ENCODE measurements at places on chromosomes 11 and 22. TPM values are rescaled to one million over a fixed set of nuclear protein-coding genes. Genes with fewer than 3 reads are reported as not detected.

GRCh38 chr11:123822599-123822998 lies 16.4 kb upstream of the OR6M1 start:
- no peak for DNase-seq
- no peak overlapping the region for H3K4me3 ChIP-seq
- no peaks in the 10 kb centered on the region for H3K27me3 ChIP-seq
- H3K27ac ChIP-seq = peak overlapping the region; percentile 53
- H3K4me1 ChIP-seq = no peaks in the 10 kb centered on the region
- no peaks in the 10 kb centered on the region for H3K36me3 ChIP-seq

Gene INS
- total RNA-seq = not detected

- H3K36me3 ChIP-seq = no peaks in the 10 kb centered on the region
- H3K4me3 ChIP-seq = no peak overlapping the region
- DNase-seq = peak; percentile 41
- H3K27me3 ChIP-seq = no peaks in the 10 kb centered on the region
Observed at GRCh38 chr11:71282581-71283351, 30.4 kb upstream of the SHANK2 start.

Gene RGL4
- not detected for total RNA-seq

- peak; percentile 11 for DNase-seq
- no peak overlapping the region for H3K27ac ChIP-seq
- no peaks in the 10 kb centered on the region for H3K4me1 ChIP-seq
- no peaks in the 10 kb centered on the region for H3K36me3 ChIP-seq
- no peak overlapping the region for H3K4me3 ChIP-seq
Observed at GRCh38 chr11:111097191-111097590, 148.3 kb upstream of the POU2AF2 start.

Gene ACR
- not detected for total RNA-seq

Gene SOX10
- total RNA-seq = 1.2 TPM

DNA sequence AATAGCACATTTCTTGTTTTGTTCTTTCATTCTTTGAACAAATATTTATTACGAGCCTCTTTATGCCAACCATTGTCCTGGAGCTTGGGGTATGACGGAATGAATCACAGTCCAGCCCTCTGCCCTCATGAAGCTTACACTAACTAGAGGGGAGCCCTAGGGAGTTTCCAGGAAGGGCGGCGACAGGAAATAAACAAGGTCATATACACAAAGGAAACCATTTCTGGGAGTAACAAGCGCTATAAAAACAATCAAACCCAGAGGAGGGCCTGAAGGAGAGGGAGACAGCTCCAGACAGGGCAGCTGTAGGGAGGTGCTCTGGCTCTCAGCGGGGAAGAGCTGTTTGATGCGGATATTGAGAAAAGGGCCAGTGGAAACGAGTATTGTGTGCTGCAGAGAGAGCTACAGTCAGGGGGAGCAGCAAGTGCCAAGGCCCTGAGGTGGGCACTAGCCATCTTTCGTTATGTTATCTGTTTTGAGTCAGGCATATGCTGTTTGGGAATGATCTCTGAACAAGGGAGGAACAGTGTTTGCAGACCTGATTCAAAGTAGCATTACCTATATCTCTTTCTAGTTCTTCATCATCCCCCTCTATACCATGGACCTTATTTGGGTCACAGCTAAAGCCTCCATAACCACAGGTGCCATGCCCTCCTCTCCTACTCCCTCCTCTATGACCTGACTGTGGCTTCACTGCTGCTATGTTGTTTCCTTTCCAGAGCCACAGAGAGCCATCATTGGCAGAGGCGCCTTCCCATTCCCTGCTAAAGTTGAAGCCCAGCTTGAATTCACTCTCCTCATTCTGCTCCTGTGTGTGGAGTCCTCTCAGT lies 15.3 kb upstream of the ZBTB16 start:
- peak overlapping the region; percentile 64 for H3K27ac ChIP-seq
- peaks cover 21% of the 10 kb centered on the region for H3K4me1 ChIP-seq
- H3K4me3 ChIP-seq = no peak overlapping the region
- H3K27me3 ChIP-seq = no peaks in the 10 kb centered on the region

GRCh38 chr11:84714316-84714780 lies 912.8 kb downstream of the DLG2 start:
- no peaks in the 10 kb centered on the region for H3K4me1 ChIP-seq
- H3K4me3 ChIP-seq = no peak overlapping the region
- DNase-seq = peak; percentile 65
- no peaks in the 10 kb centered on the region for H3K27me3 ChIP-seq
- no peak overlapping the region for H3K27ac ChIP-seq

DNA sequence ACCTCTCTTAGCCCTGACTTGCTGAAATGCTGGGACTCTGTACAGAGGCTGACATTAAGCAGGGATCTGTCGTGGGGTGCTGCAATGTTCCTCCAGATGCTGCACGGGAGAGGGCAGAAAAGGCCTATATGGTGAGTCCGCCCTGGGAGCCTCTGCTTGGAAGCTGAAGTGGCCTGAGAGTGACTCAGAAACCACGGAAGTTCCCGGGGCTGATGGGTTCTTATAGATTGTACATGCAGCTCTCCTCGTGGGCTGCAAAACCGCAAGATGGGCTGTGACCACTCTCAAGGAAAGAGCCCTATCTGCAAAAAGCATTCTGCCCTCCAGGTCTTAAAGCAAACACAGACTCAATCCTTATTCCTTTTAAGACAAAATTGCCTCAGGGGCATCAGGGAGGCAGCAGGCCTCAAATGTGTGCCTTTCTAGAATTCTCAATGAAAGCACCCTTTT lies 5.8 kb upstream of the SLC43A3 start:
- H3K4me1 ChIP-seq = no peaks in the 10 kb centered on the region
- H3K36me3 ChIP-seq = no peaks in the 10 kb centered on the region
- no peak overlapping the region for H3K27ac ChIP-seq
- H3K27me3 ChIP-seq = no peaks in the 10 kb centered on the region
- no peak overlapping the region for H3K4me3 ChIP-seq
- DNase-seq = no peak

DNA sequence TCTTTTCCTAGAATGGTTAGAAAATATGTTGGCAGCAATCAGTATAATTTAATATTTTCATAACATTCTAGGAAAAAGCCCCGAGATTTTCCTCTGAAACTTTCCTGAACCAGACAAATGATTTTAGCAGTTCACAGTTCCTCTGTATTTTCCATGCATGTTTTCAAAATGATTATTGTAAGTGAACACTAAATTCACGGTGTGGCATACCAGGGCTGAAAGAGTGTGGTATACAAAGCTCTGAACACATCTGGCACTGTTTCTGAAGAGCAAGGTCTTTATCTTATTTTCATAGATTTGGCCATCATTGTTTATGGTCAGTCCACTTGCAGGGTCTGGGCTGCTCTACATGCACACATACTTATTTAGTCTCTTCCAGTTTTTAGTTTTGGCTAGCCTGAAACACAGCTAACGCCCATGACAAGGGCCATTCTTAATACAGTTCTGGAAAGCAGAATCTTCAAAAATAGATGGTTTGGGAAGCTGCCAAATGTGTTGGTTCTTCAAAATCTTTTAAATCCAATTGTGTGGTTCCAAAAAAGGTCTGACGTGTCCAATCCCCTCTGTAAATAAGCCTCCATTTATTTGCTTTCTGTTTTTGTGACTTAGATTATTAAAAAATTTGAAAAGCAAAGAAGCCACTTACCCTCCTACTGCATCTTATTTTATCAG lies 7.9 kb upstream of the GAB2 start:
- H3K4me1 ChIP-seq = peaks cover 18% of the 10 kb centered on the region
- H3K27me3 ChIP-seq = no peaks in the 10 kb centered on the region
- H3K4me3 ChIP-seq = no peak overlapping the region

DNA sequence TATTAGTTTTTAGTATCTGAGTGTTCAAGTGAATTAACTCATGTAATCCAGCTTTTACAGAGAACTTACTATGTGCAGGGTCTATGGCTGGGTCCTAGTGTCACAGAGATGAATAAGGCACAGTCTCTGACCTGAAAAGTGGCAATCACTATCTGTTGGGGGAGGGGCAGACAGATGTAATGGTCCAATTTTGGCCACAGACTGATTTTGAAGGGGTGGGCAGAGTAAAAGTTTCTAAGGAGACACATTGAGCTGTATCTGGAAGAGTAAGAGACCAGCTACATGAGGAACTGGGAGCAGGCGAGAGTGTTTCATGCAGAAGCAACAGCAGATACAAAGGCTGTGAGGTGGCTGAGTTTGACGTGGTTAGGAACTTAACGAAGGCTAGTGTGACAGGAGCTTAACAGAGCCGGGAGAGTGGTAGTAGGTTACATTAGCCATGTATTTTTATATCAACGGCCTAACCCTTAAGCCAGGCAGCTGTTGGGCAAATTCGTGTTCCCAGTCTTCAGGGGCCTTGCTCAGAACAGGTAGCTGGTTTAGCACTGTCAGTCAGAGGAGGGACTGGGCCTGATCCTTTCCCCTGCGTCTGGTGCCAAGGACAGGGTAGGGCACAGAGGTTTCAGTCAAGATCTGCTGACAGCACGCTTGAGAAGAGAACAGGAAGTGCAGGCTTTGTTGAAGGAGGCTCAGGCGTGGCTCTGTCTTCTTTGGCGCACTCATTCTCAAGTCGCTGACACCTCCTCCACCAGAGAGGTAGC lies 1.4 kb upstream of the STIM1 start:
- H3K36me3 ChIP-seq = no peaks in the 10 kb centered on the region
- peak overlapping the region; percentile 100 for H3K27ac ChIP-seq
- H3K4me1 ChIP-seq = peaks cover 32% of the 10 kb centered on the region
- H3K27me3 ChIP-seq = no peaks in the 10 kb centered on the region

Gene IGHMBP2
- 30.2 TPM for total RNA-seq

- H3K27me3 ChIP-seq = no peaks in the 10 kb centered on the region
- no peaks in the 10 kb centered on the region for H3K4me1 ChIP-seq
- DNase-seq = peak; percentile 11
- no peak overlapping the region for H3K4me3 ChIP-seq
- H3K27ac ChIP-seq = no peak overlapping the region
Observed at GRCh38 chr11:135027461-135027860, 615.4 kb upstream of the B3GAT1 start.
